ENCODE measurements at places on chromosomes 11 and 22. TPM values are rescaled to one million over a fixed set of nuclear protein-coding genes. Genes with fewer than 3 reads are reported as not detected.

DNA sequence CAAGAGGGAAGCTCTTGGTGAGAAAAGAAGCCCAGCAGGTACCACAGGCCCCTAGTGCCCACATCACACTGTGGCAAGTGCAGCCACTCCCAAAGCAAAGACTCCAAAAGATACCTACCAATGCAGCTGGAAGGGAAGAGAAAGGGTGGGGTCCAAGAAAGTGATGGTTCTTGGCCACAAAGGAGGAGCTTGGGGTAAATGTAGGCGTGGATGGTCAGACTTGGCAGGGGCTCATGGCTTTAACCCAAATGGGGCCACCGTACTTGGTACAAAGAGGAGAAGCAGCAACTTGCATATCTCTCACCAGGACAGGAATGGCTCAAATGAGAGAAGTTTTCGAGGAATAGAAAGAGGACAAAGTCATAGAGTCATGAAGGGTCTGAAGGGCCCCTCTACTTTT lies 4.8 kb downstream of the MAP3K11 start:
- DNase-seq, result no peak

- DNase-seq, result no peak
These were observed 555.7 kb upstream of the CADM1 start for GRCh38 chr11:116059919-116060318.

The GRAP2 gene
- not detected for total RNA-seq

- DNase-seq, result peak; percentile 98
These were observed 4.2 kb upstream of the C11orf86 start for GRCh38 chr11:66970807-66971442.

The OR2AG2 gene
- total RNA-seq, result 0.15 TPM

DNA sequence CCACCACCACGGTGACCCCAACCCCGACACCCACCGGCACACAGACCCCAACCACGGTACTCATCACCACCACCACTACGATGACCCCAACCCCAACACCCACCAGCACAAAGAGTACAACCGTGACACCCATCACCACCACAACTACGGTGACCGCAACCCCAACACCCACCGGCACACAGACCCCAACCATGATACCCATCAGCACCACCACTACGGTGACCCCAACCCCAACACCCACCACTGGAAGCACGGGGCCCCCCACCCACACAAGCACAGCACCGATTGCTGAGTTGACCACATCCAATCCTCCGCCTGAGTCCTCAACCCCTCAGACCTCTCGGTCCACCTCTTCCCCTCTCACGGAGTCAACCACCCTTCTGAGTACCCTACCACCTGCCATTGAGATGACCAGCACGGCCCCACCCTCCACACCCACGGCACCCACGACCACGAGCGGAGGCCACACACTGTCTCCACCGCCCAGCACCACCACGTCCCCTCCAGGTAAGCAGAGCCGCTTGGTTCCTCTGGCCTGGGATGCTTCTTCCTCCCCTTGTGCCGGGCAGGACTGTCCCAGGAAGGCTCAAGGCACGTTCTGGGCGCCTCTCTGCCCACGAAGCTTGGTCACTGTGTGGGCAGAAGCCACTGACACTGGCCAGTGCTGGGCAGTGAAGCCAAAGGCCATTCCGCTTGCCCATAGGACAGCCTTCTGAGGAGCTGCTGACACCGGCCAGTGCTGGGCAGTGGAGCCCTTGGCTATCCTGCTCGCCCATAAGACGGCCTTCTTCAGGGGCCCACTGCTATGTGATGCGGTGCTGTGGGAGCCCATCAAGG lies 25.1 kb downstream of the MUC2 start:
- no peak for DNase-seq

- no peak for DNase-seq
These were observed 27.5 kb downstream of the ST14 start for GRCh38 chr11:130187096-130187495.

GRCh38 chr11:12704049-12704448 lies 29.8 kb downstream of the TEAD1 start:
- peak; percentile 84 for DNase-seq

The ZNRF3 gene
- 3.9 TPM for total RNA-seq

The DERL3 gene
- 0.72 TPM for total RNA-seq

GRCh38 chr11:102716527-102716926 lies 8.2 kb downstream of the MMP8 start:
- no peak for DNase-seq

The MS4A3 gene
- total RNA-seq, result not detected

The OR4A16 gene
- not detected for total RNA-seq

DNA sequence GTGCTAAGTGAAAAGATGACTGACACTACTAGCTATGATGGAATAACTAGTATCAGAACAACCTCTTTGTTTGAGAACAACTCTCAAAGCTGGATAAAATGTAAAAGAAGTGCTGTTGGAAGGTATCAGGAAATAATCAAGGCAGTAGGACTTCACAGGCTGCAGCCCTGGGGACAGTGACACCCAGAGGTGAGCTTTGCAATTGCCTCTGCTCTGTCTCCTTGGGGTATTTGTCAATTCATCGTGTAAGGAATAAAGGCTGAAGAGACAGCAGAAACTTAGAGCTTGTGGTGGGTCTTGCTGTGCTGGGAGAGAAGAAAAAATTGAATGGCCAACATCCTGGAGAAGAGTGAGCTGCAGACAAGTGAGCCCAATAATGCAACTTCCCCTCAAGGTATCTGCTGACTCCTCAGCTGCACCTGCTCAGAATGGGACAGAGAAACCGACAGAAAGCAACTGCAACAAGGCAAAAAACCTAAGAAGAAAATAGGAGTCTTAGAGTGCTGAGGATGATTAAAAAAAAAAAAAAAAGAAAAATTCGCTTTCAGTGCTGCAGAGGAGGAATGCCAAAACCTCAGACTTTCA lies 141.1 kb downstream of the RCN1 start:
- DNase-seq, result peak; percentile 37

- DNase-seq, result no peak
These were observed 26.6 kb upstream of the IL10RA start for GRCh38 chr11:117959438-117960149.

DNA sequence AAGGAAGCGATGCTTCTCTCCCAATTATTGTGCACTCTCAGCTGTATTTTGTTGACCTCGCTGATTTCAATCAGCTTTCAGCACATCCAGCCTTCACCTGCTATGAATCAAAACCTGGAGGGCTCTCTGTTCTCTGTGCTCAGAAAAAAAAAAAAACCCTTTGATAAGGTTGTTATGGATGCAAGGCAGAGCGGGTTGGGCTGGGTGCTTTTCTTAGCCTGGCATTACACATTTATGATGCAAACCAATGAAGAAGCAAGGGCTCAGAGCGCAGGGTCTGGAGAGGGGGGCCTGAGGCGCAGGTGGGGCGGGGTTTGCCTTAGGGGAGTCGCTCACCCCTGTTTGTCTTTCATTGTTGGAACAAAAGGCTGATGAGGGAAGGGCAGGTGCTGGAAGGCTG lies 86.0 kb upstream of the CADM1 start:
- no peak for DNase-seq

DNA sequence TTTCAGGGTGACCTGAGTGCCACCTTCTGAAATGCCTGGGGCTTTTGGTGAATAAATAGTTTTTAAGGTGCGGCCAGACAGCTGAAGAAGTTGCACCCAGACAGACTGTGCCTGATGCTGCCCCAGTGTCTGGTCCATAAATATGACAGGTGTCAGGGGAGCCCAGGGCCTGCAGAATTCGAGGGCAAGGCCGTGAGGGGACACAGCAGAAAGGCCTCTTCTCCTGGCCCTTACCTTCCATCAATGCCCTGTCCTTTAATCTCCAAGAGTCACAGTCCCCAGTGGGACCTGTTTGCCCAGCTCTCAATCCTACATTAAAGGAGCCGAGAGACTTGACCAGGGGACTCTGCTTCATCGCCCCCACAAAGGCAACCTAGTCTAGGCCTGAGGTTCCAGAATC lies 45.7 kb downstream of the NAT10 start:
- no peak for DNase-seq

GRCh38 chr11:8268530-8269400 lies 5.1 kb upstream of the LMO1 start:
- DNase-seq, result no peak

GRCh38 chr11:12727563-12728211 lies 53.5 kb downstream of the TEAD1 start:
- peak; percentile 44 for DNase-seq

The NRIP3 gene
- 9.2 TPM for total RNA-seq

DNA sequence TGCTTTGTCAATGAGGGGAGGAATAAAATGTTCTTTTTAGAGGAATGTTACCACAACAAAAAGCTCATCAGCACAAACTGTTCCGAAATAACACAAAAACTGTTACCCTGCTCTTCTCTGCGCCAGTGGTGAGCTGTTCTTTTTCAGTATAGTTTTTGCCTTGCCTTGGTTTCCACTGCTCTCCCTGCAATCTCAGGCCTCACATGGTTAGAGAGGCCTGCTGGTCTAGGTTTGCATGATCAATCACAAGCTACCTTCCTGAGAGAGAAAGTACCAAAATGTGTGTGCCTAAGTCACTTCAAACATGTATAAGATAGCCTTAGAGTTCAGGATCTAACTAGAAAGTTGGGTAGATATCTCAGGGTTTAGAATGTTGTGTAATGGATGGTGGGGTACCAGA lies 114.6 kb downstream of the STIM1 start:
- DNase-seq, result no peak

The OR8D1 gene
- not detected for total RNA-seq

DNA sequence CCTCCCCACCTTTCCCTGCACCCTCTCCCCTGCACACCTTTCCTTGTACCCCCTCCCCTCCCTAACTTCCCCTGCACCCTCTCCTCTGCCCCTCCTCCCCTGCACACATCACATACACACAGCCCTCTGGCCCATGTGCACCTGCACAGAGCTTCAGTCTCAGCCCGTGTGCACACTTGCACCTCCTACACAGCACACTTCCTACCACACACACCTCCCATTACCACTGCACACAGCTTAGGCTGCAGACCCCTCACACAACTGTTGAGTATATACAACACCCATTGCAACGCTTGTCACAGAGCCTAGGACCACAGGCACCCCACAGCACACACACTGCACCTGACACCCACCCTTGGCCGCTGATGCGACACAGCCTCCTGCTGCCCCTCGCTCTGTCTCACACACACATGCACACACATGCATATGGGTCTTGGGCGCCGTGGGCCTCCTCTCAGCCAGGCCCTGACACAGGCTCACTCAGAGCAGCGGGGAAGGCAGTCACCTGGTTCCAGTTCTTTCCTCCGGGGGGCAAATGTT lies 411 bp downstream of the SIGIRR start:
- DNase-seq, result no peak

GRCh38 chr22:29125844-29126243 lies 53.0 kb downstream of the KREMEN1 start:
- no peak for DNase-seq

GRCh38 chr11:74815966-74816365 lies 67.3 kb downstream of the RNF169 start:
- DNase-seq, result no peak

The TRIM48 gene
- total RNA-seq, result not detected

The SLC22A25 gene
- not detected for total RNA-seq

DNA sequence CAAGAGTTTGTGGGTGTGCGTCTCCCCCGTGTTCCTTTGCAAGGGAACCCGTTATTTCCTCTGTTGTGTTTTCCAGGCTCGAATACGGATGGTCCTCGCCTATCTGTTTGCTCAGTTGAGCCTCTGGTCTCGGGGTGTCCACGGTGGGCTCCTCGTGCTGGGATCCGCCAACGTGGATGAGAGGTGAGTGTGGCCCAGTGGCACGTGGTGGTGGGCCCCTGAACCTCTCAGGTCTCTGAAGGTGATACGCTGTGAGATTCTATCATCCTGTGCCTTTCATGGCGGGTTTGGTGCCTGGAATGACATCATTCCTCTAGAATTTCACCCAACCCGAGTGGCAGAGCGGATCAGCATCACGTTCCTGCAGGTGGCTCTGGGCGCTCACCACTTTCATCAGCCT lies 32.5 kb downstream of the NADSYN1 start:
- no peak for DNase-seq

The CALCB gene
- not detected for total RNA-seq

- DNase-seq, result no peak
These were observed 1365.4 kb upstream of the RAG2 start for GRCh38 chr11:37963440-37963839.

GRCh38 chr22:43289531-43289963 lies 53.6 kb downstream of the SCUBE1 start:
- DNase-seq, result no peak

- no peak for DNase-seq
These were observed 18.2 kb downstream of the KCNQ1OT1 start for GRCh38 chr11:2681408-2682145.

The PTPN5 gene
- total RNA-seq, result not detected

- DNase-seq, result no peak
These were observed 40.7 kb upstream of the COMT start for GRCh38 chr22:19900707-19901436.

- no peak for DNase-seq
These were observed 60.2 kb downstream of the MICAL3 start for GRCh38 chr22:17964156-17964555.

GRCh38 chr11:116697011-116697410 lies 75.8 kb downstream of the BUD13 start:
- DNase-seq, result no peak

GRCh38 chr11:30873924-30874610 lies 287.9 kb upstream of the MPPED2 start:
- no peak for DNase-seq

- no peak for DNase-seq
These were observed 279.1 kb downstream of the BRD1 start for GRCh38 chr22:49548356-49549202.

DNA sequence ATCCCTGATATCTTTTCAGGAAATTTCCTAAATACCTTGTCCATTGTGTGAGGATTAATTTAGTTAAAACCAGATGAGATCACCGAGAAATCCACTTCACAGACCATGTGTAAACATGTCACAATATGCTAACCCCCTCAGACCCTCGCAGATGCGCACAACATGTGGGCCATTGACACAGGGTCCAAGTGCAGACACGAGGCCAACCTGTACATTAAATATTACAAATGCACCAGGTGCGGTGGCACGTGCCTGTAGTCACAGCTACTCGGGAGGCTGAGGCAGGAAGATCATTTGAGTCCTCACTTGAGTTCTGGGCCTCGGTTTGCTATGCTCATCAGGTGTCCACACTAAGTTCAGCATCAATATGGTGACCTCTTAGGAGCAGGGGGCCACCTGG lies 9.9 kb upstream of the TMPRSS4 start:
- DNase-seq, result no peak

DNA sequence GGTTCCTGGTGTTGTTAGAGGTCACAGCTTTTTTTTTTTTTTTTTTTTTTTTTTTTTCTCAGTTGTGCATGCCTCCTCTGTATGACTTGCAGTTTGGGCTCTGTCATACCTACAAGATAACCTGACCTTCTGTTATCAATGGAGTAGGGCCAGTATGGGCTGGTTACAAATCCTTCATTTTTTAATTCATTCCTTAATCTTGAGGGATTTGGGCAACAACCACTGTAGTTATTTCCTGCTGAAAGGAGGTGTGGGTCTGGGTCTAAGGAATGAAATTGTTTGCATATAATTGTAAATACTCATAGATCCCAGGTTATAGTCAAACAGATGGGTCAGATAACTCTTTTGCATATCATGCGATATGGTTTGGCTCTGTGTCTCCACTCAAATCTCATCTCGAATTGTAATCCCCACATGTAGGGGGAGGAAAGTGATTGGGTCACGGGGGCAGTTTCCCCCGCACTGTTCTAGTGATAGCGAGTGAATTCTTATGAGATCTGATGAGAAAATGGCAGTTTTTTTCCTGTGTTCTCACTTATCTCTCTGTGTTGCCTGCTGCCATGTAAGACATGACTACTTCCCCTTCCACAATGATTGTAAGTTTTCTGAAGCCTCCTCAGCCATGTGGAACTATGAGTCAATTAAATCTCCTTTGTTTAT lies 14.1 kb upstream of the GLYAT start:
- no peak for DNase-seq

Data from HFFc6 (cell line).